ENCODE measurements at places on chromosomes 7 and 10.

- DNase-seq: no peak
These were observed 33.0 kb downstream of the RASGEF1A start for GRCh38 chr10:43233601-43234430.

GRCh38 chr10:69065406-69066361, 22.2 kb upstream of the SRGN start:
- peak; percentile 78 for DNase-seq

DNA sequence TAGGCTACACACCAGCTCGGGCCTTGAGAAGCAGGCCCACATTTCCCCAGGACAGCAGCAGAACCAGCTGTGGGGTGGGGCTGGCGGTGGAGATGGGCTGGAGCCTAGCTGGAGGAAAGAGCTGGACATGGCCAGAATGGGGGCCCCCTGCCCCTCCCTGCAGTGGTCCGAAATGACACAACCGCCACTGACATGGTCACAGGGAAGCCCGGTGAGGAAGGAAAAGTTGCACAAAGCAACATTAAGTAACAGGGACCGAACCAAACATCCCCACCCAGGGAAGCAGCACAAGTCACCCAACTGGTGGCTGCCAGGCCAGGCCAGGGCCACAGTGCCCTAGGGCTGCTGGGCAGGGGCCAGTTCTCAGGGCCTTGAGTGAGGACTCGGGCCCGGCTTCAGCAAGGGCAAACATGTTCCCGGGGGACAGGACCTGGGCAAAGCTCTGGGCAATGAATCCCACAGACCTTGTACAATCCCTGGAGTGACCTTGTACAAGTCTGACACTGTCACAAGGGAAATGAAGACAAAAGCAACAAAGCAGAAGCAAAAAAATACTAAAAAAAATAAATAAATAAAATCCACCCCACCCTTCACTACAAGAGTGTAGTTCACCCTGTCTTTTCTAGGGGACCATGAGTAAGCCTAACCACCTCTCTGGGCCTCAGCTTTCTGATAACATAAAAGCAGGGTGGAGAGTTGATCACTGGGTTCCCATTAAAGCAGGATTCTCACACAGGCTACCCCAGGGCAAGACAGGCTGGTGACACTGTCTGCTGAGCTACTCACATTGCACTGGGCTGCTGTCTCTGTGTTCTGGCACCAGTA, 33.0 kb downstream of the PSAP start:
- DNase-seq: no peak

GRCh38 chr10:22229802-22230157, 12.0 kb upstream of the EBLN1 start:
- no peak for DNase-seq

DNA sequence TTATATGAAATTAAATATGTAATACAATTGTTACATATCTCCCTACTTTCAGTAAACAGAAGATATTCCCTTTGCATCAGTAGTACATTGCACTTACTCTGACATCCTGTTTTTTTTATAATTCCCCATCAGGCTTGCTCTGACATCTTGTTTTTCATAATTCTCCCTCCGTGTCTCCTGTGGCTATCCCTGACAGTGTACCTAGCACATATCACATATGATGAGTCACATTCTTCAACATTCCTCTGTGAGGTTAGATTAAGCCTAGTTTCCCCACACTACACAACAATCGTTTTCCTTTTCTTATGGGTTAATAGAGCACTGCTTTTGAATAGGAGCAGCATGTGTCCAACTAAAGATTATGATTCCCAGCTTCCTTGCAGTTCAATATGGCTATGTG, 250.6 kb upstream of the NPVF start:
- peak; percentile 4 for DNase-seq

DNA sequence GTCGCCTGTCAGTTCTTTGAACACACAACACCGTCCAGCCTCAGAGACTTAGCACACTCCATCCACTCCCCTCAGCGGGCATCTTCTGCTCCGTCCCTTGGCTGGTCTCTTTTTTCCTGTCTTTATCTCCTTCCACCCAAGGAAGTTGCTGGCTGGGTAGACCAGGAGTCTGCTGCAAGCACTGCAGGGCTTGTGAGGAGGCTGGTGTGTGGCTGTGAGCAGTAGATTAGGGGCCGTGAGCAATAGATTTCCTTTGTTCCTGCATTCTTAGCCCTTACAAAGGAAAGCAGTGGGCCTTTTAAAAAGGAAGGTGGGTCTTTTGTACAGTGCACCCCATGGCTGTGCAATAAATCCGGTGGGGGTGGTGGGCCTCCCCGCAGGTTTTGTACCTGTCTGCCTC, 100.3 kb upstream of the BTBD16 start:
- DNase-seq: no peak

- no peak for DNase-seq
These were observed 450.0 kb downstream of the RPS24 start for GRCh38 chr10:78483641-78484040.

DNA sequence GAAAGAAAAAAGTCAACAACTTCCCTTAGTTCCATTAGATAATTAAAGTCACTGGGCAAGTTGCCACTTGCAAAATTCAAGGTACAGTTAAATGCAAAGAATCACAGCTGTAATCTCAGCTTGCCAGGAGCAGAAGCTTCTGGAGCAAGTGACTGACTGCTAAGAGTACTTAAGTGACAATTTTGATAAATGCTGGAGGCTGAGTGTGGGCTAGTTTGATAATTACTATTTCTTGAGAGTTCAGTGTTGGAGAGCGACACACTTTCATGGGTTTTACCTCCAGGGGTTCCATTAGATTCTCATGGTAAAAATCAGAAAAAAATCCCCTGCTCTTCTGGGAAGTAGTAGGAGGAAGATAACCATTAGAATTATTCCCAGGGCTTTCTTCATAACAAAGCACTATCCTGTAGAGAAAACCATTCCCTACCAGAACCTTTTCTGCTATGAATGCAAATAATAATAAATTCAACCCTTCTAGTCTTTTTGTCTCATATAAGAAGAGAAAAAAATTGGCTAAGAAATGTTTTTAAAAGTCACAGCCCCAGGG, 486.3 kb downstream of the POM121L12 start:
- DNase-seq: no peak

DNA sequence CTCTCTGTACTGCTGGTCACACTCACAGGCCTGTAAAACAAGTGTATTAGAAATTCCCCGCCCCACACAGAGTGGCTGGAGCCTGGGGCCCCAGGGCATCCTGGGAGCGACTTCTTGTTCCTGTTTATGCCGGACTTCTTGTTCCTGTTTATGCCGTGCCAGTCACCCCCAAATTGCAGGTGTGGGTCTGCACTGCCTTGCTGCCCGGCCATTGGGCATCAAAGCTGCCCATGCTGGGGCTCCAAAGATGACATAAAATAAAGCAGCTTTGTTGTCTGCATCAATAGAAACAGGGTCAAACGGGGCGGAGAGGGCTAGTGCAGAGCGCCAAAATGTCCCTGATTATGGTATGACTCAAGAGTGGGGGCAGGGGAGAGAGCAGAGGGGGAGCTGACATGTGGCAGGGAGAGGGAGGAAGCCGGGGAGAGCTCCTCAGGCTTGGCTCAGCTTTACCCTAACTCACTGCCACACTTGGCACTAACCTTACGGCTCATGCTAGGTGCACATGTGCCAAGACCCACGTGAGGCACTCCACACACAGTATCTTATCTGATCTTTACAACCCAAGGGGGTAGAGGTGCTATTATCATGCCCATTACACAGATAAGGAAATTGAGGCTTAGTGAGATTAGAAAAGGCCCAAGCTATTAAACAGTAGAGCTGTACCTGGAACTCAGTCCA, 98.4 kb downstream of the PIP4K2A start:
- DNase-seq: peak; percentile 69

- DNase-seq: no peak
These were observed 347.8 kb downstream of the NXPH1 start for GRCh38 chr7:8781166-8781565.

GRCh38 chr7:47666164-47666862, 84.4 kb upstream of the TNS3 start:
- peak; percentile 45 for DNase-seq

GRCh38 chr7:71171476-71171875, 39.5 kb downstream of the GALNT17 start:
- no peak for DNase-seq

DNA sequence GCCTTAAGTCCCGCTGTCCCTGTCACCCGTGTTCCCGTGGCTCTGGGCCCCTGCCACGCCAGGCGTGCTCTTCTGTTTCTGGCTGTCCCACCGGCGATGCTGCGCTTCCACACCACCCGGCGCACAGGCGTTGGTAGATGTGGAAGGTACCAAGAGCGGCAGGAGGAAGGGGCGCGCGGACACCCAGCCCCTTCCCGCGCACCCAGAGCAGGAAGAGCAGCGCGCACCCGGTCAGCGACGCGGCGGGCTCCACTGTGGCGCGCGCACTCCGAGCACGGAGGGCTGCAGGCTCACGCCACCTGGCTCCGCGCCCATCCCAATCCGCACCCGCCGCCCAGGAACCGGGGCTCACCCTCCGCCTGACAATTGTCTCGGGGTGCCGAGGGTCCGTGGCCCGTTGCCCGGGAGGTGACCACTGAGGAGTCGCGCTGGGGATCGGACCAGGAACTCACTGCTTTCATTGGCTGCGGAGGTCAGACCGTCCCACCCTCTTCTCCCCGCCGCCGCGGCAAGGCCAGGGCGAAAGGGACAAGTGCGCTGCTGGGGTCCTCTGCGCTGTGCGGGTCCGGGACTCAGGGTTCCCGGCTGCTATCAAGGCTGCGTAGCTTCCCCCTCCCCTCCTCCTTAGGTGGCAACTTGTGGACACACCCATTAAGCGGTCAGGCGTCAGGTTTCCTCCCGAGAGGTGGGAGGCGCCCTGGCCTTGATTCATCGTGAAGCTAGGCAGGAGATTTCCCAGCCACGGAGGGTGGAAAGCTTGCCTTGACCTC, 121.6 kb upstream of the ZNF92 start:
- peak; percentile 83 for DNase-seq

DNA sequence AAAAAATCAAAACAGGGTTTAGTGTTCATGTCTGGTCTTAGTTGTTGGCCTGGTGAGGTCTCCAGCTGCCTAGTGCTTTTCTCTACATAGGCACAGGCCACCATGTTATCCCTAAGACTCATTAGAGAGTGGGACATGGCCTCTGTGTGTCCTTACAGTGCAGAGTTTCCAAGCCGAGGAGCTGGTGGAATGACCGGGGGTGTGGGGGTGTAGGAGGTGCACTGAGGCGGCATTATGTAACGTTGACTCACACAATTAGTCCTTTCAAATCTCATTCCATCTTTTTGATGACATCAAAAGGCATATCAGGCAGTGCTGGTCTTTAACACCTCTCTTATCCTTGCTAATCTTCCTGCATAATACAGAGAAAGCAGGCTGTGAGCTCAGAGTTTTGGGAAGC, 71.3 kb downstream of the MTPN start:
- no peak for DNase-seq

GRCh38 chr10:121616291-121616690, 18.0 kb upstream of the FGFR2 start:
- DNase-seq: no peak

DNA sequence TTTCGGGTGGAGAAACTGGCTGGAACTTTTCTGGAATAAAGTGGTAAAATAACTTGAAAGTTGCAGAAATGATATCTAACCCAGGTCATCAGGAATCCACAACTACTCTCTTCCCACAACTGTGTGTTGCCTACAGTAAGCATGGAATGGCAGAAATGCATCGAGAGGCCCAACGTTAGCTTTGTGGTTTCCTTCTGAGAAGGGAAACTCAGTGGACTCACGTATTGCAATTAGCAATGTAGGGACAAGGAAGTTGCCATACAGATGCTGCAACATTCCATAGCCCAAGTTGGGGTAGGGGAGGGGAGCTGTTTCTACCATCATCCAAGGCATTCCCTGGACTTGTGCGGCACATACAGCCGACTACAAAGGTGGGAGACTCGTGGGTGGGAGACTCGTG, 1.9 kb downstream of the PON1 start:
- DNase-seq: peak; percentile 43

DNA sequence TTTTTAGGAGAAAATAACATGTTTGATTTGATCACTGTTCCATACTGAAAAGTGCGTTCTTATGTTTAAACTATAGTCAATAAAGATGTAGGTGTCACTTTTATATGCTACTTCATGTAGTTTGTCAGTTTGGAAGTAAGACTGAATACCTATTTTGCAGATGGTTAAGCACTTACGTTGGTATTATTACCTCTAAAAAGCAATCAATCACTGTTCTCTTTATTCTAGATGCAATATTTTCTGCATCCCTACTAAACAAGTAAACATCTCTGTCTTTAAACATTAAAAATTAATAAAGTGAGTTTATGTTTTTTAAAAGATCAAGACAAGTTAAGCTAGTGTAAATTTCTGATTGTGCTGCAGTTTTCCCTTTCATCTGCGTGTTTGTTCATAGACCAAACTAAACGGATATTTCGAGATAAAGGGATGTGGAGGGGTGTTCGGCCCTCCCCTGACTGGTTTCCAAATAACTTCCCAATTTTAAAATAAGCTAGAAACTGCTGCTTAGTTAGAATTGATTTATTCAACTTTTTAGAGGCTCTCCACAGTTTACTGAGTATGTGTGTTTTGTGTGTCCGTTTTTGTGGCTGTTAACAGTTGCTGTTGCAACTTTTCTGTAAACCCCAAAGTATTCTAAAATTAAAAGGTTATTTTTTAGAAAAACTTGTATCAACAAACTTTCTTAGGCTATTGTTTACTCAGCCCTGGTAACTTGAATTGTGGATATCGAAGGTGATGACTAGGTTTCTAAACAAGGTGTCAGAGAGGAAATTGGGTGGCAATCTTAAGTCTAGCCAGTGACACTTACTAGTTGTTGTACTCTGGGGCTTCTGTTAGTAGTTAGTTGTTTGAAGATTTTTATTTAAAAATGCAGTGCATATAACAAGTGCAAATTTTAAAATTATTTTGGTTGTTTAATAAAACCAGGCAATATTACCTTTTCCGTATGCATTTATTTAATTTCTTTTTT, 974 bp downstream of the KIF11 start:
- DNase-seq: peak; percentile 22

GRCh38 chr10:77030974-77031373, 606.6 kb downstream of the KCNMA1 start:
- no peak for DNase-seq

DNA sequence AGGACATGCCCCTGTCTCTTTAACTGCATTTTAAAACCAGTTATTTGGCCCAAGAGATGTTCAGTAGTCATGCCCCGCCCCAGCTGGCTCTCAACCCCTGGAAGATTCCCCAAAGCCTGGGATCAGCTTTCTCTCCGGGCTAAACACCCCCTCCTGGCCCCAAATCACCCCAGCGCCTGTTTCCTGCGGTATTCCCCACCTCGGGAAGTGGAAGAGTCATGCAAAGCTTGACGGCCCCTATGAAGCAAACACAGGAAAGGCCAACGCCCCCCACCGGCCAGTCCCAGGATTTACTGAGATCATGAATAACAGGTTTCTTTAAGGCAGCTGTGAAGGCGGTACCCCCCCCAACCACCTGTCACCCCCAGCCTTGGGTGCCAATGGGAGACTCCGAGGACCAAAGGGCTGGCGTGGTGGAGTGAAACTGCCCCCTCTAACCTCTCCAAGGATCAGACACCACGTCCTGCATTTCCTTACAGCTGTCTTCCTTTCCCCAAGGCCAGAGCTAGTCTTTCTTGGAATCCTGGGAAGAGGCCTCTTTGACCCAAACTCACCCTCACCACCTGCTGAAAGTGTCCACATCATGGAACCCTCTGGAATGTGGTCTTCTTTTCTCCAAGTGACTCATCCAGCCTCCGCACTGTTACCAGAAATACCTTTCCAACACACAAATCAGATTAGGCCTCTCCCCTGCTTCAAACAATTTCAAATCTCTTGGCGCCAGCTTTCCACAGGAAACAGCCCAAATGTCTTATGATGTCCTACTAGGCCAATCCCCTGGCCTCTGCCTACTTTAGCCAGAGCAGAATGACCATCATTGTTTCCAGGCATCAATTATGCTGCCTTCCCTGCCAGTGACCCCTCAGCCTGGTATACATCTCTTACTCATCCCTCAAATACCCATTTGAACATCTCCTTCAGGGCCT, 301.5 kb downstream of the ZEB1 start:
- peak; percentile 46 for DNase-seq
